ENCODE measurements at places on chromosomes 2 and 18.

DNA sequence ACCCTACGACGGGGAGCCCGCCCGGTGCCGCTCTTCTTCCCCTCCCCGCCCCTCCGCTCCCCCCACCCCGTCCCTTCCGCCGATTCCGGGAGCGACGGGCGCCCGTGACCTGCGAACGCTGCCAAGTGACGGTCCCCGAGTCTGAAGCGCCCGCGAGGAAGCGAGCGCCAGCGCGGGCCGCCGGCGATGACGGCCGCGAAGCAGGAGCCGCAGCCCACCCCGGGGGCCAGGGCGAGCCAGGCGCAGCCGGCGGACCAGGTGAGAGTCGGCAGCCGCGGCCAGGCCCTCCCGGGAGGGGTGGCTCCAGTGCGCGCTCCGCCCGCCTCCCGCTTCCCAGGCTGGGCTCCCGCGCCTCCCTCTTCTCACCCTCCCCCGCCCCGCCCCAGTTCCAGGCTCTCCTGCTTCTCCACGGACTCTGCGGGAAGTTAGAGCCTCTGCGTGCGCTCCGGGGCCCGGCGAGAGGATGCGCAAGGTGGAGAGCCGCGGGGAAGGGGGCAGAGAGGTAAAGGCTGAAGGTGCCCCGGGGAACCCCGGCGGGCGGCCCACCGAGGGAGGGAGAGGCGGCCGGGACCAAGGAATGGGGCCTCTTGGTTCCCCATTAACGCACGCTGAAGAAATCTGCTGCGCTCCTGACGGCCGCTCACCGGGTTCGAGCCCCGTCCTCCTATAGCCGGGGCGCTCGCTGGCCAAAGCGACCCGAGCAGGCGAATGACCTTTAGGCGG is 719.5 kb downstream of the DPP10 start:
- DNase-seq: no peak

GRCh38 chr18:61129001-61129400 is 204.2 kb upstream of the CDH20 start:
- DNase-seq: no peak

DNA sequence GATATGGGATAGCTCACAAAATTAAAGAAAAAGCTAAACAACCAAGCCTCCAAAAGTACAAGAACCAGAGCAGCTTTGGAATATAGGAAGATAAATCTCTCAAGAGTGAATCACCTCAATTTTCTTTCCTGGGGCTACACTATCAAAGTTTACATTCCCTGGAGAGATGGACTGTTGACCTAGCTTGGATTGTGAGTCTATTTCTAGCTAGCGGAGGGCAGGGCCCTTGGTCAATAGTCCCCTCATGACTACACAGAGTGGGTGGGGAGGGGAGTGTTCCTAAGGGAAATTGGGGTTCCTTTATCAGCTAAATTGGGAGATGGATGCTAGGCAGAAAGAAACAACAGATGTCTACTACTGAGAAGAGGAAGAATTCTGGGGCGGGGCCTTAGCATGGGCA is 29.9 kb upstream of the EIF2AK3 start:
- DNase-seq: no peak

- no peak for DNase-seq
These were observed 964.7 kb upstream of the ZEB2 start for GRCh38 chr2:145484448-145485097.

DNA sequence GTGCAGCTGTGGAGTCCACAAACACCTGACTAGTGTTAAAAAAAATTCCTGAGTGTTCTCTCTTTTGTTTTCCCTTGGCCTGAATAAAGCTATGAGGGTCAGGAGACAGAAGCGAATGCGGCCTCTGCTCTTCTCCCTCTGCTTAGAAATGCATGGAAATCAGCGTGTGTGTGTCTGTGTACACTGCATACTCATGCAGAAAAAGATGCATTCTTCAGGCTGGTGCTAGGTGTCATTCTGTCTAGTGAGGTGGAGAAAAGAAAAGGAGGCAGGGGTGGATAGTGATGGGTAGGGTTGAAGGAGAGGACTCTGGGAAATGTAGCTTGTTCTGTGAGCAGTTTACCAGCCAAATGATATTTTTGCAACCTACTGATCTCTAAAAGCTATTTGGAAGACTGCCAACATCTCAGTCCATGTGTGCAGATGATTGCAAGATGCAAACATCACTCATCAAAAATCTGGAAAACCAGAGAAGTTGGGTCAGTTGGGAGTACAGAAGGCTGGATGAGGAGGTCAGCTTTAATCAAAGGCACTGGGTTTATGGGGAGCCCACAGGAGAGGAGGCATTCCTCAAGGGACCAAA is 177.7 kb downstream of the INSIG2 start:
- no peak for DNase-seq

- no peak for DNase-seq
These were observed 72.3 kb upstream of the TWIST2 start for GRCh38 chr2:238775591-238775990.

DNA sequence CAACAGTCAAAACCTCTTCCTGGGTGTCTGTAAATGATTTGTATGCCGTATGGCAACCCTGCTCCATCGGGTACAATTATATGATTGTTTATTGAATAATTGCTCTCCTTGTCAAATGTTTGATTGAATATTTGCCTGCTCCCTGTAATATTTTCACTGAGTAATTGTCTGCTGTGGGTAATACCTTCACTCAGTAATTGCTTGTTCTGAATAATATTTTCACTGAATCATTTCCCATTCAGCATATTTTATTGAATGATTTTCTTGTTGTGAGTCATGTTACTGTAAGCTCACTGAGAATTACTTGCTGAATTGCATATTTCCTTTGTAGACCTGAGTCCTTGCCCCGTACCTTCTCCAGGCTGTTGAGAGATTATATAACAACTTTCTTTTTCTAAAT is 535.2 kb downstream of the METTL4 start:
- no peak for DNase-seq

DNA sequence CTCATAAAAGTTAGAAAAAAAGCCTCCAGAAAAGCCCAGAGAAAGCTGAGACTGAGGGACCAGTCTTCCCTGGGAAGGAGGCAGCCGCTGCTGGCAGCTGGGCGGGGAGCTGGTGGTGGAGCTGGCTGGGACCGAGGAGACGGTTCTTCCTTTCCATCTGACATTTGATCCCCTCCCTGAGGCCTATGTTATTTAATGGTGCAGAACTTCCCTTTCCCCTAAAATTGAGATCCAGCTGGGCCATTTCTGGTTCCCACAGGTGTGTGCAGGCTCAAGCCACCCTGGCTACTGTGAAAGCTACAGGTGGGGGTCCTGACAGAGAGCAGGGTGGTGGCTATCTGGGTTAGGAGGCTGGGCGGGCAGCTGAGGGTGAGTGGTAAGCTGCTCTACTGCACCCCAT is 81.5 kb upstream of the FZD7 start:
- no peak for DNase-seq

DNA sequence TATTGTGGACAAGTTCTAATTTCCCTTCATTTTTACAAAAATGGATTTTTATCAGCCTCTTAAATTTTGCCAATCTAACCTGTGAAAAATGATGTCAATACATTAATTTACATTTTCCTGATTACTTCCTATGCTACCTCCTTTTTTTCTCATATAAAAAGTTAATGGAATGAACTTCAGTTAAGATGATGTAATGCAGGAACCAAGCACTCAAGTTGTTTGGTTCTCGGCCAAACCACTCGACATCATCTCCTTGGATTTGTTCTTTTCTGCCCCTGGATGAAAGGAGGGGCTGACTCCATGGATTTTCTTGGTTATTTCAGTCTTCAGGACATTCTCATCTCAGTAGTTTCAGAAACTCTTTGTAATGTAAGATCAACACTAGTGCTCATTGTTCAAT is 253.1 kb upstream of the NXPH2 start:
- no peak for DNase-seq

DNA sequence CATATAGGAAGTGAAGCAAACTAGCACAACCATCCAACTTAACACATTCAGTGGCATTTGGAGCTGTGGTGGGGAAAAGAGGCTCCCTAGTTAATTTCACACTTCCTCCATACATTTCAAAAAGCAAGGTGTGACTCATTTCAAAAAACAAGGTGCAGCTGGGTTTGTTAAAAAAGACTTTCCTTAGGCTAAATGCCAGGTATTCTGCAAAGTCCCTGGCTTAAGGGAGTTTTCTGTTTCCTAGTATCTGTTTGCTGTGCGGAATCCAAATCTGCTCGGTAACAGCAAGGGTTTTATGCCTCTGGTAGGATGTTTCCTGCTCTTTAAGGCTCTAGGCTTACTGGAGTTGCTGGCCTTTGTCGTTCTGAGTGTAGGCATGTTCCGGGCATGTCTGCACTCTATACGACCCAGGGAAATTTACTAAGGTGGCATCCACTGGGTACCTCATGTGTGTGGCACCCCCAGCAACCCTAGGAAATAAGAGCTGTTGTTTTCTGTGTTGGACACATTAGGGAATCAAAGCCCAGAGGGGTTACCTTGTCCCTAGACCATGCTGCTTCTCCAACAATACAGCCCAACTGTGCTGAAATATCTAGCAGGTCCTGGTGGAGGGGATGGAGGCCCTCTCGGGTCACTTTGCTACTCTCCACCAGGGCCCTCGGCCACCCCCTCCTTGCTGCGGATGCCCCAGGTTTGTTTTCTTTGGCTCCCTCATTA is 634 bp upstream of the MSGN1 start:
- DNase-seq: no peak

- DNase-seq: no peak
These were observed 11.9 kb downstream of the ADRA2B start for GRCh38 chr2:96104487-96104861.

DNA sequence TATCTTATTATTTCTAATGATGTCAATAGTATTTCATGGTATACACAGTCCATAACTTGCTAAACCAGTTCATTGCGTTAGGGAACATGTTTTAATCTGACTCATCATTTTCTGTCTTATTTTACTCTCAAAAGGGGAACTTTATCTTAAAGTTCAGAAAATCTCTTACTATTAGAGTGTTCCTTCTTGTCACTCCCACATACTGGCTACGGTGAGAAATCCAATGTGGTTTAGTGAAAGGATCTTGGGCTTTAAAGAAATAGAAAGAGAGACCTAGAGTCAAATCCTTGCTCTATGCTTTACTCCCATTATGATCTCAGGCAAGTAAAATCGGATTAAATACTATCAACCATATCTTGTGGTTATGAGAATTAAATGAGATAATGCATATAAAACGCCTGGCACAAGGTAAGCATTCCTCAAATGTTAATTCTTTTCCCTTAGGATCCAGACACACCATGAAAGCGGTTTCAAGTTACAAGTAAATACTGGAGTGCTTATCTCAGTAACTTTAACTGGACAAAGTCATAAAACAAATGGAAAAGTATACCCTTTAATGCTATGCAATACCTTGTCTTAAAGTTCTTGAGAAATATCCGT is 576.0 kb downstream of the ARHGAP15 start:
- no peak for DNase-seq

DNA sequence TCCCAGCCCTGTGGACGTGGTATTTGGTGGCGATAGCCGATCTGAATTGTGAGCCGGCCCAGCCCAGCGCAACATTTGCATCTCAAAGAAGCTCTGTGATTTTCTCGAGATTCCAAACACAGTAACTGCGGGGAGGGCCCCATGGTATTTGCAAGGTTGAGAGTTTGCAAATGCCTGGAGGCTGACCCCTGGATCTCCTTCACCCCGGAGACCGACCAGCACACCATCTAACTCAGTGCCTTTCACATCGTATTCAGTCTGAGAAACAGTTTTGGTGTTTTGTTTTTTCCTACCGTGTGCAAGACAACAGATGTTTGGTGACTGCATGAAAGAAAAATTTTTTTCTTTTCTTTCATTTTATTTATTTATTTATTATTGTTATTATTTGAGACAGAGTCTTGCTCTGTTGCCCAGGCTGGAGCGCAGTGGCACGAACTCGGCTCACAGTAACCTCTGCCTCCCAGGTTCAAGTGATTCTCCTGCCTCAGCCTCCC is 40.3 kb downstream of the MYCN start:
- no peak for DNase-seq

GRCh38 chr2:64410671-64411070 is 43.3 kb upstream of the LGALSL start:
- no peak for DNase-seq

DNA sequence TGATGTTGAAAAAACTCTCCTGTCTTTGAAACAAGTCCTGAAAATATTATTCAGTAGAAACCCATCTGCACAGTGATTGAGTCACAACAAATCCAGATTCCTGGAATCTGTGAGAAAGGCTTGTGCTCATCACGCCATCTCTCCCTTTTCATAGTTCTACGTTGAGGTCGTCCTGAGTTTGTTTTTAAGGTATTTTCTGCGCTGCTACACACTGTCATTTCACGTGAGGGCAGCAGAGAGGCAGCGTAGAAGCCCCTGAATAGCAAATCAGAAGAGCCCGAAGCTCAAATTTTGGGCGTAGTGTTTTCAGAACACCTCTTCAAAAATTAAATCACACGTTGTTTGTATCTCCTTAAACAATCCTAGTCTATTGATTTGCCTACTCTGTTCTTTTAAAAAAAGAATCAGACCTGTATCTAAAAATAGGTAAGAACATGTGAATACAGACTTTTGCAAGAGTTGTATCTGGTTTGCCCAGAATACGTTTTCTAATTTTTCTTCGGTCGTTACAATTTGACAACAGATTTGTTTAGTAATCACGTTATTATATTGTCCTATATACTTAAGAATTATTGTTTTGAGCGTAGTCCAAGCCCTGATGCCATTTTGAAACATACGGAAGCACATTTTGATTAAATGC is 61.6 kb upstream of the SLC38A11 start:
- no peak for DNase-seq

DNA sequence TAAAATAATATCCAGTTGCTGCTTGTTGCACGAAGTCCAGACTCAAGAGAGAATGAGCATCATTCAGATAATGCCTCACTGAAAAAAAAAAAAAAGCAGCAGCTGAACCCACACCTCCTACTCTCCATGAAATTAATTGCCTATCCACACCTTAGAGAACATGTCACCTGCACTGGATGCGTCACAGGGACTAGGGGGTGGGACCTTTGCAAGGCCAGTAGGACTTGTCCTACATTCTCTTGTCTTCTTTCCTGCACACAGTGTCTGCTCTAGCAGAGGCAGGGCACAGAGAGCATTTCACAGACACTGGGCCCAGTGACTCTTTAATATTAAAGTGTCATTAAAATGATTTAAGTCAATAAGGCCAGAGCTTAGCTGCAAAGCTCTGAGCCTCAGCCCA is at the start of gene ABCA12:
ABCA12 (minus strand) TSS at position 148 of the 400 bp plus-strand sequence. CDS start 418 bp downstream, outside the sequence.
- DNase-seq: no peak

- DNase-seq: no peak
These were observed 36.8 kb upstream of the IGFBP2 start for GRCh38 chr2:216596236-216596979.

- no peak for DNase-seq
These were observed 37.9 kb downstream of the MTERF4 start for GRCh38 chr2:241064008-241064801.

GRCh38 chr2:222492683-222493082 is 68.3 kb downstream of the SGPP2 start:
- no peak for DNase-seq
